CD8-positive, alpha-beta memory T cell (primary cell): ENCODE measurements at places on chromosomes 3 and 15. TPM values are rescaled to one million over a fixed set of nuclear protein-coding genes. Genes with fewer than 3 reads are reported as not detected.

GRCh38 chr3:41173926-41174885 is 25.1 kb upstream of the CTNNB1 start:
- DNase-seq = no peak

DNA sequence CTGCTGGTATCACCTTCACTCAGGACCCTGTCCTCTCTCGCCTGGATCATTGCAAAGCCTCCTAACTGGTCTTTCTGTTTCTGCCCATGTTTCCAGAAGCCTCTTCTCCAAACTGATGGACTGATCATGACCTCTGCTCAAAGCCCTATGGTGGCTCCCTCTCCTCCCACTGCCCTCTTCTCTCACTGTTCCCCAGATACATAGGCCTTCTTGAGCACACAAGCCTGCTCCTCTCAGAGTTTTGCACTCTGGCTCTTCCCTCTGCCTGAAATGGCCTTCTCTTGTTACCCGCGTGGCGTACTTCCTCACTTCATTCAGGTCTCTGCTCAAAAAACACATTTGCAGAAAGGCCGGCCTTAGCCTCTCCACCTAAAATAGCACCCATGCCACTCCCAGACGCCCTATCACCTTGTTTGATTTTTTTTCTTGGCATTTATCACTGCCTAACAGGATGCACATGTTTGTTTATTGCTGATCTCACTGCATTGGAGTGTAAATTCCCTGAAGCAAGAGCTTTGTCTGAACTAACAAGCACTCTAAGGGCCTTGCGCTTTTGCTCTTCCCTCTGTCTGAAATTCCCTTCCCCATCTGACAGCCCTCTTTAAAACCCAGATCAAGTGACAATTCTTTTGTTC is 1.4 kb upstream of the ETFA start:
- DNase-seq = no peak

Gene C3orf18
- total RNA-seq = 13.0 TPM

- no peak for DNase-seq
Observed at GRCh38 chr3:44125882-44126281, 115.8 kb upstream of the TOPAZ1 start.

Gene UROC1
- not detected for total RNA-seq

- DNase-seq = no peak
Observed at GRCh38 chr3:17076940-17077605, 192.3 kb downstream of the PLCL2 start.

DNA sequence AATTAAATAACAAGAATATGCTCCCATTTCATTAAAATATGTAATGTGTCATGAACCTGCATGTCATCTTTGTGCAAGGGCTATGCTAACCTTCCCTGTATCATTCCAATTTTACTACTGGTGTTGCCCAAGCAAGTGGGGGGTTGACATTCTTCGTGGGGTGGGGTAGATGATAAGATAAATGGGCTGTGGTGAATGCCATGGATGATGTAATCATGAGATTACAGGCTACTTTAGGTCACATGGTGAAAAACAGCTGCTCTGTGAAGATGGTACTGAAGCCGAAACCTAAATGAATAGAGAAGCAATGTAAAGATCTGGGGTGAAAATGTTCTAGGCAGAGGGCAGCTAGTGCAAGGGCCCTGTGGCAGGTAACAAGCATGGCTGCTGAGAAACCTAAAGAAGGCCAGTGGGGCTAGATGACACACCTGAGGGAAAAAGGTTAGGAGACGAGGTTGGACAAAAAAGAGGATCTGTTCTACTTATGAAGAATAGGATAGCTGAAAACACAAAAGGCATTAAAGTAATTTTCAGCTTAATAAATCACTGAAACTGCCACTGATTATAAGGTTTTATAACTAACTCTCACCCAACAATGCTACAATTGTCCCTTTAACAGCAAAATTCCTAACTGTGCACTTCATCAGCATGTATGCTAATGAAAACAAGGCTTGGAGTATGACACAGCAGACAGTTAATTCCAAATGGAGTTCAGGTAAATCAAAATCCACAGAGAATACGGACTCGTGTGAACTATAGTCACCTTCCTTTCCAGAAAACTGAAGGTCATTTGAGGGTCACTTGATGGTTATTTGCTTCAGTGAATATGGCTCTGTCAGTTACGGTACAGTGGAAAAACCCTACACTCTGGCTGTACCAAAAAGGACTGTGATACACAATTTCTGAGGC is 35.0 kb downstream of the MTMR10 start:
- DNase-seq = no peak

Gene FEZF2
- total RNA-seq = not detected

DNA sequence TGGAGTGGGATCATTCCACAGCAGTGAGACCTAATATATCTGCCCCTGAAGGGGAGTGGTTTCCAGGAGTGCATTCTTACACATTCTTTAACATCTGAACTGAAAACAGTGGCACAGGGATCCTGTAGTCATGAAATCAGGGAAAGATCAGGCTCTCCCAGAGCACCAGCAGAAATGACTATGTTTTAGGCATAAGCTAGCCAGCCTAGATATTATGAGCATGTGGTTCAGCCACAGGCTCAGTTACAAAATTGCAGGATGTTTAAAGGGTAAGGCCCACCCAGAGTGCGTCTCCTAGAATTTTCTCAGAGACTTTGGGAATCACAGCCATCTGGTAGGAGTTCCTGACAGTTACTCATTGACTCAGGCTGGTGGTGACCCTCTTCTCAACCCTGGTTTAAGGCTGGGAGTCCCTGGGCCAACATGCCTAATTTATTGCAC is 20.9 kb downstream of the FSTL1 start:
- DNase-seq = no peak

Gene TUSC7
- not detected for total RNA-seq

Gene GPR171
- total RNA-seq = 188 TPM

Gene ANKUB1
- not detected for total RNA-seq

- DNase-seq = no peak
Observed at GRCh38 chr3:152550284-152550683, 281.6 kb downstream of the MBNL1 start.

Gene PRTG
- total RNA-seq = not detected
